ENCODE measurements at places on chromosomes 1 and 21.

GRCh38 chr1:11541956-11542355 is 63.0 kb downstream of the DISP3 start:
- no peak for DNase-seq

DNA sequence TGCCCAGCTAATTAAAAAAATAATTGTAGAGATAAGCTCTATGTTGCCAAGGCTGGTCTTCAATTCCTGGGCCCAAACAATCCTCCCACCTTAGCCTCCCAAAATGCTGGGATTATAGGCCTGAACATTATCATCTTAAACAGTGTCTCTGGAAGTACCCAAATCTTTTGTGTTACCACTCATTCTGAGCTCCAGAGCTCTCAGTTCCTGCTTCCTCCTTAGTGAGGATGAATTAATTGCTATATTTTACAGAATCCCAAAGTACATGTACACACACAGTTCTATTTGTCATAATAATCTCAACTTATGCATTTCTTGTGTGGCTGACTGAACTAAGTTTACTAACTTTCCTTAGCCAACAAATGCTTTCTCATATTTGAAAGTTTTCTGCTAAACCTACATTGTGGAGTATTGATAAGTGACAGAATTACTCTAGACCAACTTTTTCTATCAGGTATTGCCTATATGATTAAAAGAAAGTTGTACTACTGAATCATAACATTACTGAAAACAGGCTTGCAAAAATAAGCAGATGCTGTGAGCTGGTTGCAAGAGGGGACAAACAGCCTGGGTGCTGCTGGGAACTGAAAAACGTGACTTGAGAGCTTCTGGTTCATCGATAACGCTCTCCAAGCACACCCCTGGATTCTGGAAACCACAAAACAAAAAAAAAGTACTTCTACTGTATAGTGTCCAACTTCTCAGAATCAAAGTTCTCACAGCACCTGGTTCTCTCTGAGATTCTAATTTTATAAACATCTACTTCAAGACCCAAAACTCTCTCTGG is 15.3 kb downstream of the VAV3 start:
- no peak for DNase-seq

DNA sequence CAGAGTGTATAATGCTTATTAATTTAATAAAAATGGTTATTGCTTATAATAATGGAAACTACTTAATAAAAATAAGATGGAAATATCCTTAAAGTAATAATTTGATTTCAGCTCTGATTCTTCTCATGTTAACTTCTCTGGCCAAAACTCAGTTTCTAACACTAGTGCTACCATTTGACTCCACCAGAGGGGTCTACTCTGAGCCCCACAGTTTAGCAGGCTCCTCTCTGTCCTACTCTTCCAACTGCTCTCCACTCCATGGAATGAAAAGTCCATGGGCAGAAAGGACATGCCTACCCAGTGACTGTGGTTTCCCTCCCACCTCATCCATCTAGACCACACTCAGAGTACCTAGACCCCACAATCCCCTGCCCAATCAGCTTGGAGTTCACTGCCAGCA is 489.1 kb upstream of the CAMK1G start:
- DNase-seq = no peak

GRCh38 chr21:36381841-36382589 is 3.2 kb upstream of the CHAF1B start:
- DNase-seq = no peak

GRCh38 chr1:205954819-205955404 is 11.7 kb upstream of the SLC26A9 start:
- no peak for DNase-seq

- no peak for DNase-seq
Measured at GRCh38 chr1:155967341-155968050, 10.9 kb downstream of the ARHGEF2 start.

GRCh38 chr1:38727684-38728584 is 131.6 kb downstream of the RRAGC start:
- DNase-seq = no peak

- DNase-seq = no peak
Measured at GRCh38 chr1:3119725-3120124, 50.7 kb downstream of the PRDM16 start.

DNA sequence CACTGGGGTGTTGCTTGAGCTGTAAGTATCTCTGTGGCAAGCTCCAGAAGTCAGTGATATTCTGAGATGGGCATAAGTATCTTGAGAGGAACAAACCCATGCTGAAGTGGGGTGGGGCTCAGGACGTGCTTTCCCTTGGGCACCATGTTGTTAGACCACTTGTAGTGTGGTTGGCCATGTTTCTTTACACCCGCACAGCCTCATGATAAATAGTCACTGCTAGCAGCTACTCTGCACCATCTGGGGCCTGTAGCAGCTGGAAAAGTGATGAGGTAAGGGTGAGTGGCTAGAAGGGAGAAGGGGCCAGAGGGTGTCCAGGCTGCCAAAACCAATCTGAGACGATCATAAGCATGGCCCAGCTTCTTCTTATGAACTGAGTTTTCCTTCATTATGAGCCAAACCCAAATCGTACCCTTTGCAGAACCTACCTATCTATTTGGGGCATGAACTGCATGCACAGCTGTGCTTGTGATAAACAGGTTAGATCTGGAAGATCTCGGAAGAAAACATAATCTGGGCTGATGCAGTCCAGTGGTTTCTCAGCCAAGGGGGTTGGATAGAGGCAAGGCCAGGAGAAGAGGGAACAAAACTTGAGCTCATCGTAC is 91.9 kb upstream of the IRF2BP2 start:
- no peak for DNase-seq

- DNase-seq = no peak
Measured at GRCh38 chr1:226097866-226098625, 35.5 kb downstream of the H3-3A start.

GRCh38 chr1:192984080-192984479 is 75.1 kb downstream of the UCHL5 start:
- no peak for DNase-seq

- no peak for DNase-seq
Measured at GRCh38 chr1:13703128-13703513, 3.1 kb downstream of the PRDM2 start.

DNA sequence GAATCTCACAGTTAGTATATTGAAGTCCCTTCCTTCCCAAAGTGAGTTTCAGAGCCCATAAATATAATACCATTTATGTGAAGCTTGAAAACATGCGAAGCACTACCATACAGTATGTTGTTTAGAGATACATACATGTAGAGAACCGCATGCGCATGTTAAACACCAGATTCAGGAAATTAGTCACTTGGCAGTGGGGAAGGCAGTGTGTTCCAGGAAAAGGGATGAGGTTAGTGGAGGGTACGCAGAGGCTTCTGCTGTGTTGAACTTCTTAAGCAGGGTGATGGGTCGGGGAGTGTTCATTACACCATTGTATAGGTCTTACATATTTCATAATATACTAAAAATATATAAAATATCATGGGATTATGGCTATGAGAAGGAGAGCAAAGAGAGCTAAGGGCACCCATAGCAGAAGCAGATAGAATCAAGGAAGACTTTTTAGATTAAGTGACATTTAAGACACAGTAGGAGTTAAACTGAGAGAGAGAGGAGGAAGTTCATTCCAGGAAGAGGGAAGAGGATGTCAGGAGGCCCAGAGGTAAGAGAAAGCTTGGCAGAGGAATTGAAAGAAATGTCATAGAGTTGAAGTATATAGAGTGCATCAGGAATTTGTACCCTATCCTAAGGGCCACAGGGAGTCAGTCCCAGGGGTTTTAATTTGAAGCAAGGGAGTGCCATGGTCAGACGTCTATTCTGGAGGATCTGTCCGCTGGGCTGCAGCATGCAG is 43.5 kb upstream of the SARS1 start:
- DNase-seq = no peak

- no peak for DNase-seq
Measured at GRCh38 chr1:7313826-7314225, 457.3 kb upstream of the VAMP3 start.

- no peak for DNase-seq
Measured at GRCh38 chr1:183814121-183814681, 9.3 kb downstream of the RGL1 start.

DNA sequence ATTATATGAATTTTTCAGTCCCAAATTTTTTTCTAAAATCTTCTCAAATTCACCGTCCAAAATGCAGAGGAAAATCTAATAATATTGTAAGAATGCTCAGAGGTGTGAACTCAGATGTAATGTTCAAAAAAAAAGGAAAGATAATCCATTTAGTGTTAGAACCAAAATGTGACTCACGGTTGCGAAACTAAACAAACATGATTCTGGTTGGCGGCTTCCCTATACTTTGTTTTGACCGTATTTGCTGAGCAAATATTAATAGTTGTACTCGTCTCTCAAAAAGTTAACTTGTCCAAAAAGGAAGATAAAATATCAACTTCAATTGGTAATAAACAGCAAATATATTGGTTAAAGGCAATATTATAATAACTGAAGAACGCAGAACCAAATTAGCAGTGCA is 34.4 kb downstream of the ZSWIM5 start:
- no peak for DNase-seq

DNA sequence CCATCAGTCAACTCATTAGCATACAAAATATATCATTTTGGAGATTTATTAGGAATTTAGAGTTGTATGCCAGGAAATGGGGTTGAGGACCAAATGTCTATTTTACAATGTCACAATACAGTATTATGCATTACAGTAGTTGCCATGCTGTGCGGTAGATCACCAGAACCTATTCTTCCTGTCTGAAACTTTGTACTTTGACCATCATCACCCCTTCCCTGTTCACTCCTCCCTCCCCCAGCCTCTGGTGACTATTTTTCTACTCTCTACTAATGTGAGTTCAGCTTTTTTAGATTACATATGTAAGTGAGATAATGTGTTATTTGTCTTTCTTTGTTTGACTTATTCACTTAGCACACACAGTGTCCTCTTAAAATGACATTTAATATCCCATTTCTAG is 50.8 kb downstream of the PTBP2 start:
- DNase-seq = no peak

- no peak for DNase-seq
Measured at GRCh38 chr1:168372861-168373371, 92.2 kb downstream of the TBX19 start.

DNA sequence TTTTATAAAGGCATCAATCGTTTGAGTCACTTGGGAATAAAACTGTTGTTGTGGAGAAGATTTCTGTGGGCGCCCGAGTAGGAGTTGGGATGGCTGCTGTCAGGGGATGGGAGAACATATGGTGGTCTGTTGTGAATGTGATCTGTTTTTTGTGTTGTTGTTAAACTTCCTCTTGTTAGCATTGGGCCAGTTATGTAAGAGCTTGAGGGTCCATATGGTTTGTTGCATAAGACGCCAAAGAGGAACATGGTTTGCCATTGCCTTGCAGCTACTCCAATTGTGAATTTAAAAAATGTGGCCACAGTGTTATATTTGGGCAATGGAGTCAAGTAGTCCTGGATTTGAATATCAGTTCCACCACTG is 136.1 kb upstream of the JUN start:
- DNase-seq = no peak

DNA sequence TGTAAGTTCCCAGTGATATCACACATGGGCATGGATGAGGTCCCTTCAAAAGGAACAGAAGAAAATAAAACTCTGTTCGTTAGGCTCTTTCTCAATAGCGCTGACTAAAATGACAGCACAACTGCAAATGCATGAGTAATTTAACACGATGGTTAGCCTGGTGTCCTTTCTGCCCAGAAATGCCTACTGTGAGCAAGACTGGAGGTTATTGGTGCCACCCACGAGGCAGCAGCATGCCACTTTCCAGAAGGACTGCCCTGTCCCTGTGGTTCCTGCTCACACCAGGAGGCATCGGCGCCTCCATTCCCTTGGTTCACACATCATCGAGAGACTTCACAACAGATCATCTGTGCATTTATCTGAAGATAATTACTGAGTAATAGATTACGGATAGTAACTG is 26.2 kb downstream of the VPS26C start:
- DNase-seq = no peak

- DNase-seq = no peak
Measured at GRCh38 chr1:210747890-210748289, 386.1 kb downstream of the KCNH1 start.

- DNase-seq = no peak
Measured at GRCh38 chr1:8754247-8754650, 63.2 kb downstream of the RERE start.

DNA sequence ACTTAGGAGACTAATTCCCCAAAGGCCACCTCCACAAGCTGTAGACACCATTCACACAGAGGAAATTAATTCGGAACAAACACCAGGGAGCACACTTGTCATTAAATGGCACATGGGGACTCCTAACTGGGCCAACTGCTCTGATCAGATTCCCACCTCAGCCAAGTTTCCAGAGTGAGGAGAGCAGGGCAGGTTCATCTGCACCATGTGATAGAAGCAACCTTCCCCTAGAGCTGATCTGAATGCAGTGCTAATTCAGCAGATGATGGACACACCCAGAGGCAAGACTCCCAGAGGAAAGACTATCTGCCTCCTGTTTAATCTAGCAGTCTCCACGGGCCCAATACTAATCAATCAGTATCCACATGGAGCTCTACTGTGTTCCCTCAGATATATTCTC is 147.0 kb downstream of the VAV3 start:
- no peak for DNase-seq

DNA sequence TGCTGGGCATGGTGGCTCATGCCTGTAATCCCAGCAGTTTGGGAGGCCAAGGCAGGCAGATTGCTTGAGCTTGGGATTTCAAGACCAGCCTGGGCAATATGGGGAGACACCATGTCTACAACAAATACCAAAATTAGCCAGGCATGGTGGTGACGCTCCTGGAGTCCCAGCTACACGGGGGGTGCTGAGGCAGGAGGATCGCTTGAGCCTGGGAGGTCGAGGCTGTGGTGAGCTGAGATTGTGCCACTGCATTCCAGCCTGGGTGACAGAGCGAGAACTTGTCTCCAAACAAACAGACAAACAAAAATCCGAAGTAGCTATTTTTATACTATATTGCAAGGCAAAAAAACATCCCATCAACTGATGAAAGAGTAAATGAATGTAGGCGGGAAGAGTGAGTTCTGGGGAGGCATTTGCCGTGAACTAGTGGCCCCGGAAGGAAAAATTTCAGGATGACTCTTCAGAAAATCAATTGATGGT is 40.6 kb downstream of the NCMAP start:
- no peak for DNase-seq

DNA sequence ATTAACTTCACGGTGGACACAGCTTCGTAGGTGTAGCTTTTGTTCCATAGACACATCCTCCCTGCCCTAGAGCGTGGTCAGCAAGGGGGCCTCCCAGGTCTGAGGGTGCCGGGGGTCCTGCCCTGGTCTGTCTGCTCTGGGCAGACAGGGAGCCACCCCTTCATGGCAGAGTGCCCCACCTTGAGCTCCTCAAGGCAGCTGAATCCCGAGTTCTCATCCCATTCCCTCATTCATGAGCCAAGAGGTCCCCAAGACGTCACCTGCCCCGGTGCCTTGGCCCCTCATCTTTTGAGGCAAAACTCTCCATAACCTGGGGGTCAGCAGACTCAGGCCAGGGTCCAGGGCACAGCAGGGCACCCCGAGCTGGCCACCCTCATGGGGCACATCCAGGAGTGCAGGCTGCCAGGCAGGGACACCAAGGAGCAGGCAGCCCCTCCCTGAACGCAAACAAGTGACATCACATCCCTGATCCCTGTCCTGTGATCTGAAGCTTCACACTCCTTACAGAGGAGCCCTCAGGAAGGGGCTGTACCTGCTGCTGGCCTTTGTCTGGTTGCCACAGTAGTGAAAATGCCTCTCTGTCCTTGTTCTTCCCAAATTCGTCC is 23.3 kb downstream of the UBASH3A start:
- no peak for DNase-seq

Measured in stimulated activated naive CD8-positive, alpha-beta T cell treated with anti-CD3 and anti-CD28 coated beads, Interleukin-15, amount 100 ng/mL, for 72 hours (primary cell).